NCI-H1105 (cell line): ENCODE measurements at places on chromosomes 2 and 18.

DNA sequence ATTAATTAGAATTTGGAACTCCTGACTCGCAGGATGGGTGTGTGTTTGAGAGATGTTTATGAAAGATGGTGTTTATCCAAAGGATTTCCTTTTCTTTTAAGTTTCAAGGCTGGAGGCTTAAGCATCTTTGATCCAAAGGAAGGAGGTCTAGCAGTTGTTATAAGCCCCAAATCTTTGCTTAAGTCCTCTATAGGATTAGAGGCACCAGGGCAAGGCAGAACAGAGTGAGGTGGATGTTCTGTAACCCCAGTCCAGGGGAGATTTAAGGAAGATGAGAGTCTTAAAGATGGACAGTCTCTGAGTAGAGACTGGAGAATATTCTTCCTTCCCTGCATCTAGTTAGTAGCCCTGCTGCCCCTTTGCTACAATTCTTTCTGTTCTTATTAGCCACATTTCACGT lies 17.5 kb downstream of the LBH start:
- no peak for DNase-seq

DNA sequence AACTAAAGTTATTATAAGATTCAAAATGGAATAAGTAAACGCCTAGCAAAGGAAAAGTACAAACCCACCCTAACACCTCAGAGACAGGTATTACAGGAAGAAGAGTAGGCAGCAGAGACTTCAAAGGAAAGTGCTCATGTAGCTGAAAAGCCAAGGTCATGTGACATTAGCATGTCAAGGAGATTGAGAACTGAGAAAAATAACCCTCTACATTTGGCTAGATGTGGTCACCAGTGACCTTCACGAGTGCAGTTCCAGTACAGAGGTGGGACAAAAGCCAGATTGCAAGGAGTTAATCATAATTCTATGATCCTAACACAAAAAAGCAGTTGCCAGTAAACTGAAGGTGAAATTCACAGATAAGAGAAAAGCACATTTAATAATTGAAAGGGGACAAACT lies 252.7 kb downstream of the ZEB2 start:
- DNase-seq, result no peak

GRCh38 chr2:29006092-29006979 lies 25.2 kb downstream of the TOGARAM2 start:
- DNase-seq, result no peak

- DNase-seq, result no peak
Measured at GRCh38 chr2:48110492-48110891, 204.2 kb upstream of the FBXO11 start.

DNA sequence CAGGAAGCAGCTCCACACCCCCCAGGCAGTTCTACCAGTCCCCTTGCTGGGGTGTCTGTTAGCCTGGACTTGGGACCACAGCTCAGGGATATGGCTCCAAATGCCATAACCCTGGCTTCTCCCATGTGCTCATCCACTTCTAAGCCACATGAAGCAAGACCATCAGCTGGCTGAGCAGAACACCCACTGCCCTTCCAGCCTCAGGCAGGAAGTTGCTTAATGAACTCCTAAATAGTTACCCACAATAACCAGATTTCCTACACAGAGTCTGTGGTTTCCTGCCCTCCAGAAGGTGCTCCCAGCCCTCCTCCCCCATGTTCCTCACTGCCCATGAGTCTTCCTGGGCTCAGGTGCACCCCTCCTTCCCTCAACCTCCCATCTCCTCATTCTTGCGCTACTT lies 98.3 kb upstream of the EPC2 start:
- DNase-seq, result no peak

- DNase-seq, result no peak
Measured at GRCh38 chr18:74692367-74693013, 94.8 kb downstream of the ZNF407 start.

- no peak for DNase-seq
Measured at GRCh38 chr2:98849113-98849512, 86.9 kb downstream of the CRACDL start.

DNA sequence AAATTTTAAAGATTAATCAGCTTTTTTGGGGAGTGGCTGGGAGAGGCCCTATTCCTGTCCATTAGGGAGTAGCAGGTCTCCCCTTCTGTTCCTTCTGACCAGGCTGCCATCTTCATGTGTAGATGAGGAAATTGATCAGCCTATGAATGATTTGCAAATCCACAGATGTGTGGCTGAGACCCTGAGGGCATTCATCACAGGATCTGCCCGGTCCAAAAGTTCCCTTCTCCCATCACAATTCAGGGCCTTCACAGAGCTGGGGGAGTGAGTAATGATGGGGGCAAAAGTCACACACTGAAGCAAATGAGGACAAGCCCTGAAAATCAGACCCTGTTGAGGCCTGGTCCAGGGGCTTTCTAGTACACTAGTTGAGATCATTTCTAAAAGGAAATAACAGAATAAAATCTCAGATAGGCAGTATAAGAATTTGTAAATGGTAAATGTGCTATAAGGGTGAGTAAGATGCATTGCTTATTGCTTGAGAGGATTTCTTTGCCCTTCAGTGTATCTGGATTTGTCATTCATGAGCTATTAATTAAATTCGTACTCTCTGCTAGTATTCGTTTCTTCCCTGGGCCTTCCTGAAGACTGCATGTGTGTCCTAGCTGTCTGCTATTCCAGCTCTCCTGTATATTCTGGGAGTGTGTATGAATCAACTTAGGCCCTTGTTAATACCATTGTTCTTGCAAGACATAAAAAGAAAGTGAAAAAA lies 53.2 kb downstream of the SETBP1 start:
- no peak for DNase-seq

GRCh38 chr2:236879416-236879963 lies 206.2 kb upstream of the COPS8 start:
- DNase-seq, result no peak

DNA sequence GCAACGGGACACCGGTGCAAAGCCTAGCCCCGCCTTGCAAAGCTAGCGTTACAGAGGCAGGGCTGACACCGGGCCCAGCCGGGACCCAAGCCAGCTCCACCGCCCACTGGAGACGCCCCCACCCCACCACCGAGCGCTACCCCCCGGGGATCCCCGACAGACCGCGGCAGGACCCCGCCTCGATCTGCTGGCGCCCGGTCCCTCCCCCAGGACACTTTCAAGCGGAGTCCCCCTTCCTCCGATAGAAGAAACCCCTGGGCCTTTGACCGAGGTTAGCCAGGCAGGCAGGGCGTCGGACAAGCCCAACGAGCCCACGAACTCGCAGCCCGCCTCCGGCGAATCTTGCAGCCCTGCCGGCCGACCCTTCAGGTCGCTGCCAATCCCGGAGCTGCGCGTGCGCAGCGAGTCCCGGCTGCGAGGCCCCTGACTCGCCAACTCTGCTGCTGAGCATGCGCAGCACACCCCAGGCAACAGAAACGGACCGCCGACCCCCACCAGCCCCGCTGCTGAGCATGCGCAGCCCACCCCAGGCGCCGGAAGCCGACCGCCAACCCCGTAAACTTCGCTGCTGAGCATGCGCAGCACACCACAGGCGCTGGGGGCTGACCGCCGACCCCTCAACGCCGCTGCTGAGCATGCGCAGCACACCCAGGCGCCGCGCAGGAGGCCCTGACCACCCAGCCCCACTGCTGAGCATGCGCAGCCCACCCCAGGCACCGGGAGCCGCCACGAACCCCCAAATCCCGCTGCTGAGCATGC lies 656 bp downstream of the ADI1 start:
- DNase-seq, result peak; percentile 93

DNA sequence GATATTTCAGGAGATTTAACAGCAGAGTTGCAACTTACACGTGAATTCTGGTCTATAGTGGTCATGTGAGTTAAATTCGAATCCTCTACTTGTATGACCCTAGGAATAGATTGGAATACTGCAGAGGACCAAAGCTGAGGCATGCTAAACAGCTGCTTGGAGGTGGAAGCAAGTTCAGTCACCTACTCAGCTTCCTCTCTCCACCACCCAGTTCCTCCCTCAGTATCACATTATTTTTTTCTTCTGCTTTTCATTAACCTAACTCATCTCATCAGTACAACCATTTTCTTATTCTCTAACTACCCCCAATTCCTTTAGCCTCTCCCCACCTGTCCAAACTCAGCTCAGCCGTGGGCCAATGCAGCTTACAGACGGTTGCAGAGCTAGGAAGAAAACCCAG lies 385.5 kb downstream of the SETBP1 start:
- DNase-seq, result no peak

- DNase-seq, result no peak
Measured at GRCh38 chr2:209901172-209901571, 101.3 kb upstream of the RPE start.

DNA sequence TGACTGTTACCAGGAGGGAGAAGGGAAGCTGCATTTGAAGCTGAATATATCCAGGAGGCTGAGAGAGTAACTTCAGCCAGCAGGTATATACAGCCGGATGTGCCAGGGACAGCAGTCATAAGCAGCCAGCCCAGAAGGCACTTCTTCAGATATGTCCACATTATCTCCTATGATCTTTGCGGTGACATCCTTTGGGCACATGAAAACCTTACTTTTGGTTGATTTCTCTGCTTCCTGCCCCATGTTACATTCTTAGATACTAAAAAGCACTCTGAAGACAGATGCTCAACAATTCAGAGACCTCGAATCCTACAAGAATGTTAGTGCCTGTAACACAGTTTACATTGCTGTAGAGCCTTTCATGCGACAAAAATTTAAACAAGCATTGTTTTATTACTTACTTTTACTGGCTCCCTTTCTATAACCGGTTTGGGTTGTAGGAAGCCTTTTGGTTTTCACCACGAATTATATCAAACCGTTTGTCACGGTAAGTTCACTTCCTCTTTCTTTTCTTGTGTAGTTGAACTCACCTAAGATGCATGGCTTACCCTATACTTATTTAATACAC lies 50.3 kb upstream of the TLK1 start:
- no peak for DNase-seq

- no peak for DNase-seq
Measured at GRCh38 chr18:26190506-26190905, 35.7 kb upstream of the TAF4B start.

GRCh38 chr2:234451852-234452625 lies 44.8 kb downstream of the ARL4C start:
- DNase-seq, result no peak

GRCh38 chr2:86204458-86204857 lies 5.2 kb downstream of the MRPL35 start:
- DNase-seq, result no peak

DNA sequence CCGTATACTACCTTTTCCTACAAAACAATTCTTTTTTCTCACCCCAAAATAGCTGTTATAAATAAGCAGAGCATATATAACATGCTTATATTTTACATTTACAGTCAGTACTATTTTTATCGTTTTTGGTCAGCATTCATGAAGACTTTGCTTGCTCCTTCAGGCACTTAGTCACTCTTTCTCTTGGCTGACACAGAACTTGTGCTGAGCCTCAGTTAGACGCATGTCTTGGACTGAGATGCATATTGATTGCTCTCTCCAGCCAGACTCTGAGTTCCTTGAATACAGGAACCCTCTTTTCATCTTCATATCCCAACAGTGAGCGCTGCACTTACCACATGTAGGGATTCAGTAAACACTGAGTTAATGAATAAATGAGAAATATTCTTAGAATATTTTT lies 158.3 kb downstream of the RTN4 start:
- no peak for DNase-seq

DNA sequence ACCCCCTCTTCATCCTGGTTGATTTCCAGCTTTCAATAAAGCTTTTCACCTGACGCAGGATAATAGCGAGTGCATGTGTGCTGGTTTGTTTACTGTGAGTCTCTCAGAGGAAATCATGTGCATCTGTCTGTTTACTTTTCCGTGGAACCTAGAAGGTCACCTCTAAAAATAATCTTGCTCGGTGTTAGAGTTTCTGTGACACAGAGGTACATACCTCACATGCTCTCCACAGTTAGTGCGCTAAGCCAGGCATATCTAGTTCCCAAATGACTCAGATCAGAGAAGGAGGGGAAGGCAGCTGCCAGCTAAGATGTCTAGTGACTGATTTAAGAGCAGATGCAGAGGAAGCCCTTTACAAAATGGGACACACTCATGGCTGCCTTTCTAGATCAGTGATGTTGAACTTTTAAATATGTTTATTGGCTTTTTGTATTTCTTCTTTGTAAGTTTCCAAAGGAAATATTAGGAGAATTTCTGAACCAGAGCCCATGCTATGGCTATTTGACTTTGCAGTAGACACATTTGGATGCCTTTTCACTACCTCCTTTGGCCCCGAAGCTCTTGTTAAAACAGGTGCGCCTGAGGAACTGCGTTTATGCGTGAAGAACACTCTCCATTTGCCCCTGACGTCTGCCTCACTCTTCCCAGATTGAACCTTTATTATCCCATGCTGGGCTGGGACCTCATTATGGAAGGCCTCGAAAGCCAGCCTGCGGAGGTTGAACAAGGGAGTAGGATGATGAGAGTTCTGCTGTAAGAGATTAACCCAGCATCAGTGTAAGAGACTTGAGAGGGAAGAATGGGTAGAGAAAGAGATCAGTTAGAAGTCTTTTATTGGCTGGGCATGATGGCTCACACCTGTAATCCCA lies 145.6 kb downstream of the FAM161A start:
- DNase-seq, result peak; percentile 48

DNA sequence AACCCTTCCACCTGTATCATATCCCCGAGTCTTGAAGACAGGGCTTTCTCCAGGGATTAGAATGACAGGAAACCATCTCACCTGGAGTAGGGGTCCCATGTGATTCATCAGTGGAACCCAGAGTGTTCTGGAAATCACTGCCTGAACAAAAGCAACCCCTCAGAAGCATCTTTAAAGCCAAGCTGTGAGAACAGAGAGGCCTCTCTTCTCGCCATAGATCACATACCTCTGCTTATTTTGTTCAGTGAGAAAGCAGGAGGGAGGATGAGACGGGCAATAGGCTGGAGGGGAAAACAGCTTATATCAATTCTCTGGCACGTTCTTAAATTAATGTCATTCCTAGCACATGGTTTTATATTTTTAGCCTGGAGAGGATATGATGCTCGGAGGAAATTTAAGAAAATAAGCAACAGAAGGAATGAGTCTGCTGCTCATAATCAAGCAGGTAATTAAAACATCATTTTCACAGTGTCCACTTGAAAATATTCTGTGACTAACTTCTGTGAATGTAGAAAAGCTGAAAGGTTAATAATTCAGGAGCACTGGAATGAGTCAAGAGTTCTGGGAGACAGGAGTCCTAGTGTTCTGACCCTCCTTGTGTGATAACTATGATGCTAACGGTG lies 213.6 kb upstream of the SP5 start:
- no peak for DNase-seq
